ENCODE measurements at places on chromosomes 6 and 20.

GRCh38 chr6:130853555-130854183 lies 26.5 kb downstream of the SMLR1 start:
- no peaks in the 10 kb centered on the region for H3K27me3 ChIP-seq
- no peaks in the 10 kb centered on the region for H3K36me3 ChIP-seq
- H3K4me3 ChIP-seq = no peak overlapping the region
- peaks cover 6% of the 10 kb centered on the region for H3K4me1 ChIP-seq
- no peak overlapping the region for H3K27ac ChIP-seq
- DNase-seq = no peak

- H3K27me3 ChIP-seq = no peaks in the 10 kb centered on the region
- H3K4me3 ChIP-seq = no peak overlapping the region
- no peaks in the 10 kb centered on the region for H3K36me3 ChIP-seq
- no peak for DNase-seq
These were observed 372.7 kb downstream of the CBLN4 start for GRCh38 chr20:55632592-55632991.

GRCh38 chr6:24494821-24495795 lies at the start of gene ALDH5A1:
Gene ALDH5A1, plus strand, starts transcription at chr6:24494969. Its CDS starts 28 bp downstream, at chr6:24494997.
- H3K4me1 ChIP-seq = peaks cover 1% of the 10 kb centered on the region
- H3K27ac ChIP-seq = peak within 1 kb of the TSS; percentile 23
- no peaks in the 10 kb centered on the region for H3K27me3 ChIP-seq
- H3K36me3 ChIP-seq = no peaks in the 10 kb centered on the region
- DNase-seq = peak; percentile 62

DNA sequence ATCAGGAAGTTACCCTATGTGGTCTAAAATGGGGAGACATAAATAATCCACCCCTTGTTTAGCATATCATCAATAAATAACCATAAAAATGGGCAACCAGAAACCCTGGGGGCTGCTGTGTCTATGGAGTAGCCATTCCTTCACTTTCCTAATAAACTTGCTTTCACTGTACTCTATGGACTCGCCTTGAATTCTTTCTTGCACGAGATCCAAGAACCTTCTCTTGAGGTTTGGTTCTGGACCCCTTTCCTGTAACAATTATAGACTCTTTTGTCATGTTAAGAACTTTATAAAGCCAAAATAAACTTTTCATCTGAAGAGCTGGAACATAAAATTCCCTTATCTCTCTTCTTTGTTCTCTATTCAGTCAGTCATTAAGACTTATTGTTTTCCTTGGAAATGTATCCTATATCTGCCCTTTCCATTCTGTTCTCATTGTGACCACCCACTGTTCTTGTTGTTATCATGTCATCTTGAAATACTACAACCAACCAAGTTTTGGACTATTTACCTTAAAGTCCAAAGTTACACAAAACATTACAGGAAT lies 29.3 kb upstream of the ZBTB24 start:
- H3K27me3 ChIP-seq = no peaks in the 10 kb centered on the region
- H3K36me3 ChIP-seq = no peaks in the 10 kb centered on the region
- H3K4me1 ChIP-seq = peaks cover 5% of the 10 kb centered on the region
- no peak overlapping the region for H3K4me3 ChIP-seq
- no peak for DNase-seq

- no peak overlapping the region for H3K4me3 ChIP-seq
- H3K27ac ChIP-seq = peak overlapping the region; percentile 70
- H3K27me3 ChIP-seq = no peaks in the 10 kb centered on the region
- no peaks in the 10 kb centered on the region for H3K36me3 ChIP-seq
- no peak for DNase-seq
- peaks cover 29% of the 10 kb centered on the region for H3K4me1 ChIP-seq
These were observed 171.8 kb downstream of the BCAS1 start for GRCh38 chr20:53898556-53898931.

- no peaks in the 10 kb centered on the region for H3K36me3 ChIP-seq
- no peak overlapping the region for H3K4me3 ChIP-seq
- H3K27me3 ChIP-seq = no peaks in the 10 kb centered on the region
- H3K27ac ChIP-seq = no peak overlapping the region
- DNase-seq = no peak
These were observed 33.8 kb upstream of the CD83 start for GRCh38 chr6:14083751-14084150.

GRCh38 chr6:111718990-111719389 lies 113.3 kb upstream of the TRAF3IP2 start:
- no peak overlapping the region for H3K4me3 ChIP-seq
- no peak for DNase-seq
- H3K27me3 ChIP-seq = no peaks in the 10 kb centered on the region
- peaks cover 18% of the 10 kb centered on the region for H3K36me3 ChIP-seq
- H3K27ac ChIP-seq = no peak overlapping the region
- no peaks in the 10 kb centered on the region for H3K4me1 ChIP-seq

DNA sequence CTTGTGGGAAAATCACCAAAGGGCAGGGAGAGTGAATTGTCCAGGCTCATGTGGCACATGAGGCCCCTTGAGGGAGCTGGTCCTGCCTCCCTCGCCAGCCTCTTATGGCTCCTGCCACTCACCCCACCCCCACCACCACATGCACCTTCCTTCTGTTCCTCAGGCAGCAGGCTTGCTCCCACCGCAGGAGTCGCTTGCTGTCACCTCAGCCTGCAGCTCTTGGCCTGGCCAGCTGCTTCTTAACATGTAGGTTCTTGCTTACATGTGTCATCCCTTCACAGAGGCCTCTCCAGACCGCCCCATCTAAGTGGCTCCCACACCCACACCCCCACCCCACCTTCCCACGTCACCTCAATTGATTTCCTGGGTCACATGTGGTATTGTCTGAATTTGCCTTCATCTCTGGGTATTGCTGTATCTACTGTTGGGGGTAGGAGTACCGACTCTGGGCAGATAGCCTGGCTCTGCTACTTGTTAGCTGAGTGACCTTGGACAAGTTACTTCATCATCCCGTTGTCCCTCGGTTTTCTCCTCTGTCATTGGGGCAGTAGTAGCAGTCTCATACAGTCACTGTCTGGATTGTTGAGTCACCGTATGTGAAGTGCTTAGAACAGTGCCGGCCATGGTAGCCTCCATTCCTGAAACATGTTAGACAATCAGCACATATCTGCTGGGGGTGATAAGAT lies 41.7 kb downstream of the SLC9A8 start:
- H3K4me3 ChIP-seq = no peak overlapping the region
- peaks cover 3% of the 10 kb centered on the region for H3K4me1 ChIP-seq
- peaks cover 39% of the 10 kb centered on the region for H3K36me3 ChIP-seq

DNA sequence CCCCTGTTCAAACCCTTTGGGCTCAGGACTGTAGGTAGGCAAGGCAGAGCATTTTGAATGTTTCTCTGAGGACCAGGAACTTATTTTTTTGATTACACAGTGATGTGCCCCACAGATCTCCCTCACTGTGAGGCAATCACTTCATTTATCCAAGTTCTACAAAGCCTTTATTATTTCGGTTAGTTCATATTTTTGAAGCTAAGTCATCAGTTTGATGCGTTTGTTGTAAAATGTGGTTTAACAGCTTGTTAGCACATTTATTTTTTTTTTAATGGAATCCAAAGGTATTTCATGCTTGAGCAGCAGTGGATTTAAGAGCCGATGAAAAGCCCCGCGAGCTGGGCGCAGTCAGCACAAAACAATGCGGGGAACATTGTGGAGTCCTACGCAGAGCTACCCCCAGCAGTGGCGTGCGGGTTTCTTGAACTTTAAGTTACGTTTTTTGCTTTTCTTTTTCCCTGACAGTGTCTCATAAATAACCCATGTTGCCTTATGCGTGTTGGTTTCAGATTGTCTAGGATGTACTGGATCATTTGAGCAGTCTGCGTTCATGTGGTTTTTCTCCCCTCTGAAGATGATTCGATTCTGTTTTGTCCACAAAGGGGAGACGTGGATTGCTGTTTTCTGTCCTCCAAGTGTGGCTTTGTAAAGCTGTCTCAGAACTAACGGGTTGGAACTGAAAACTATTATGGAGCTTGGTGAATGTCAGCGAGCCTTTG lies 233.6 kb upstream of the BMP2 start:
- no peak overlapping the region for H3K4me3 ChIP-seq
- no peak for DNase-seq
- H3K27me3 ChIP-seq = no peaks in the 10 kb centered on the region

- no peak overlapping the region for H3K27ac ChIP-seq
- DNase-seq = no peak
- H3K4me1 ChIP-seq = no peaks in the 10 kb centered on the region
- peaks cover 62% of the 10 kb centered on the region for H3K36me3 ChIP-seq
- H3K27me3 ChIP-seq = no peaks in the 10 kb centered on the region
These were observed 51.1 kb downstream of the AGPAT4 start for GRCh38 chr6:161222706-161223234.

- peaks cover 26% of the 10 kb centered on the region for H3K36me3 ChIP-seq
- no peaks in the 10 kb centered on the region for H3K27me3 ChIP-seq
- H3K4me1 ChIP-seq = no peaks in the 10 kb centered on the region
- no peak overlapping the region for H3K27ac ChIP-seq
These were observed 3.5 kb downstream of the NUP153 start for GRCh38 chr6:17703256-17703694.

- H3K27ac ChIP-seq = no peak overlapping the region
- no peak for DNase-seq
- peaks cover 22% of the 10 kb centered on the region for H3K36me3 ChIP-seq
- H3K27me3 ChIP-seq = no peaks in the 10 kb centered on the region
- H3K4me3 ChIP-seq = no peak overlapping the region
- no peaks in the 10 kb centered on the region for H3K4me1 ChIP-seq
These were observed 5.5 kb downstream of the ZNF334 start for GRCh38 chr20:46507760-46508407.

DNA sequence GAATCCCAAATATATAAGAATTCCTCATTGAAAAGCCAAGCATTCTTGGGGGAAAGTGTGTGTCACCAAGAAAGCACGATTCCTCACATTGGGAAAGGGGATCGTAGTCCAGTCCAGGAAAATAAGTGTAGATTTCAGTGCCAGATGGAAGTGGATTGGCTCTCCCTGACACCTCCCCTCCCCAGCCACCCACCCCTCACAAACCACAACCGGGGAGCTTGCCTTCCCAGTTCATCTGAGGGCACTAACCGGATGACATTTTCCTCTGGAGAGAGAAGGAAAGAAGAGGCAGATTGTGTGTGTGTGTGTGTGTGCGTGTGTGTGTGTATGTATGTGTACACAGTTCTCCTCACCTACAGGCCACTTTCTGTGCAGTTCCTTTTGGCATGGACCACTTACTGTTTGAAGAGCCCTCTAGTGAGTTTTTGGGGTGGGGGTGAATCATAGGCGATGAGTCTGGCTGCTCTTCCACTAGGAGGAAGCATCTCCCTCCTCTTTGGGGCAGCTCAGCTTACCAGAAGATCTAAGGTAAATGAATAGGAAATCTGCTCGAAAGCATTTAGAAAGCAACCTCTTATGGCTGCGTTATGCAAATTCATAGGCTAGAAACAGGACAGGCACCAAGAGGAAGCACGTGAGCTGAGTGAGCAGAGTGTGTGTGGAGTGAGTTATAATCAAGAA lies 20.8 kb downstream of the DAAM2 start:
- no peak overlapping the region for H3K27ac ChIP-seq
- no peak overlapping the region for H3K4me3 ChIP-seq
- DNase-seq = no peak

GRCh38 chr20:2485080-2485479 lies 14.5 kb upstream of the SNRPB start:
- DNase-seq = no peak
- H3K36me3 ChIP-seq = peaks cover 22% of the 10 kb centered on the region
- H3K4me1 ChIP-seq = no peaks in the 10 kb centered on the region
- H3K4me3 ChIP-seq = no peak overlapping the region

DNA sequence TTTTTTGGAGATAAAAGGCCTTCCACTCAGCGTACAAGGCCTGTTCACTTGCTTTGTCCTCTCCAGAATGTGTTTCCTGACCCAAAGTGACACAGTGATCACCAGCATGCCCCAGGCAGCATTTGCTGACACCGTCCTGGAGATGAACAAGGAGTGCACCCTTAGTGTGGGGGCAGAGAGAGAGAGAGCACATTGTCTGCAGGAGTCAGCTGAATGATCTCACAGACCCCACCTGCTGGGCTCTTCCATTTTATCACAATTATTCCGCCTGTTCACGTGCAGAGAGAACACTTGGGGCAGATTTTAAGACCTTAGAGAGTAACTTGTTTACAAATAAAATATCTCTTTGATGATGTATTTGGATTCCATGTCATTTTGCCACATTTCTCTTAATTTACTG lies 22.4 kb upstream of the MAS1L start:
- no peaks in the 10 kb centered on the region for H3K36me3 ChIP-seq
- H3K27me3 ChIP-seq = no peaks in the 10 kb centered on the region
- peak; percentile 2 for DNase-seq
- H3K4me3 ChIP-seq = no peak overlapping the region
- H3K27ac ChIP-seq = no peak overlapping the region

- no peak overlapping the region for H3K27ac ChIP-seq
- no peaks in the 10 kb centered on the region for H3K27me3 ChIP-seq
- no peaks in the 10 kb centered on the region for H3K4me1 ChIP-seq
- no peaks in the 10 kb centered on the region for H3K36me3 ChIP-seq
- no peak overlapping the region for H3K4me3 ChIP-seq
These were observed 158.3 kb downstream of the BMP2 start for GRCh38 chr20:6925744-6926278.

- no peaks in the 10 kb centered on the region for H3K36me3 ChIP-seq
- no peak overlapping the region for H3K4me3 ChIP-seq
- H3K27me3 ChIP-seq = no peaks in the 10 kb centered on the region
- no peak for DNase-seq
These were observed 243.1 kb downstream of the NFATC2 start for GRCh38 chr20:51299413-51299812.

DNA sequence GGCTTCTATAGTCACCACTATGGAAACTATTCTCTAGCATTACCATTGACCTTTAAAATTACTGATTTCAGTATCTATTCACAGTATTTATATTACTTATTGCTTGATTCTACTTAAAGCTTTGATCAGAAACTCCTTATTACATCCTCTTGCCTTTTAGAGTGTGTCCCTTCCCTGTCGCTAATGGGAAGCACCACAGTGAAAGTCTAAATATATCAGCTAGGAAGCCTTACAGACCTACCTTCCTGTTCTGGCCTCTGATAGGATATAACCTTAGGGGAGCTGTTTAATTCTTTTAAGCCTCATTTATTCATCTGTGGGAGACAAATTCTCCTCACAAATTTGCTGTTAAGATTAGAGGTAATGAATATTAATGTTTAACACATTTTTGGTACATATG lies 122.7 kb downstream of the ADGRB3 start:
- H3K27ac ChIP-seq = no peak overlapping the region
- no peaks in the 10 kb centered on the region for H3K27me3 ChIP-seq
- H3K4me3 ChIP-seq = no peak overlapping the region
- no peaks in the 10 kb centered on the region for H3K4me1 ChIP-seq
- H3K36me3 ChIP-seq = no peaks in the 10 kb centered on the region
- DNase-seq = no peak

DNA sequence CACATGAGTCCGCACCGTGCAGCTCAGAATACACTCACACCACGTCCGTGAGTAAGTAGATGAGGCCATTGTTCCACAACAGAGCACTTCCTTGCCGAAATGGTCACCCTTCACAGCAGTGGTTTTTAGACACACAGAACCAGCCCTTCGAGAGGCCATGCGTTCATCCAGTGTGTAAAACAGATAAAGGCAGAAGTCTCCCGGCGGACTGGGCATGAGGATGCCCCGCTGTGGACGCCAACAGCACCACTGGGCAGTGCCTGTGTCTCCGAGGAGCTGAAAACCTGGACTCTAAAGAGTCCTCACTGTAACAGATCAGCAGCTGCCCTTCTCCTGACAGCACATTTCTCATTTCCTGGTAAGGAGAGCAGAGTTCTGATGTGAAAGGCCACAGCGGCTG lies 75.2 kb downstream of the WDR27 start:
- H3K4me3 ChIP-seq = no peak overlapping the region
- no peak for DNase-seq
- H3K4me1 ChIP-seq = no peaks in the 10 kb centered on the region
- peaks cover 52% of the 10 kb centered on the region for H3K36me3 ChIP-seq
- H3K27ac ChIP-seq = no peak overlapping the region

All from neuronal stem cell (in vitro differentiated cells).